Activated CD4-positive, alpha-beta T cell treated with anti-CD3 and anti-CD28 coated beads, Interleukin-2, amount 50 U/mL, for 16 hours (primary cell): ENCODE measurements at places on chromosomes 1 and 21.

GRCh38 chr1:7447736-7448135 lies 323.4 kb upstream of the VAMP3 start:
- no peak for DNase-seq

DNA sequence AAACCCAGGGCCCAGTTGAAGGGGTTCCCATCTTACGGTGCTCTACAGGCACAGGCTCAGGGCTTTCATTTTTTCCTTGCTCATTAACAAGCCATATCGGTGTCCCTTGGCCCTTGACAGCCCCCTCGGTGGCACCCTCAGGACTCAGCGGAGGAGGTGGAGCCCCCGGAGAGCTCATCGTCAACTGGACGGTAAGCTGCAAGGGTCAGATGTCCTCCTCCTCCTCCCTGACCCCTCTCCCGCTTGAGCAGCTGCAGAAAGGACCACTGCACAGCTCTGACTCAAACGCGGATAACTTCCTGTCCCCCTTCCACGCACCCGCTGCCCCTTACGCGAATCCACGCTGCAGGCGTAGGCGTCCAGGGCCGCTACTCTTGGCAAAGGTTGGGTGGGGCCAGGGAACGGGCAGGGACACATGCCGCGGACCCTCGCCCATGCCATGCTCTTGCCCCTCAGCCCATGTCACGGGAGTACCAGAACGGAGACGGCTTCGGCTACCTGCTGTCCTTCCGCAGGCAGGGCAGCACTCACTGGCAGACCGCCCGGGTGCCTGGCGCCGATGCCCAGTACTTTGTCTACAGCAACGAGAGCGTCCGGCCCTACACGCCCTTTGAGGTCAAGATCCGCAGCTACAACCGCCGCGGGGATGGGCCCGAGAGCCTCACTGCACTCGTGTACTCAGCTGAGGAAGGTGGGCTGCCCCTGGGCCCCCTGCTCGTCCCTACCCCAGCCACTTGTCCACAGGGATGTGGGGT lies 14.7 kb downstream of the TMEM81 start:
- DNase-seq = no peak

DNA sequence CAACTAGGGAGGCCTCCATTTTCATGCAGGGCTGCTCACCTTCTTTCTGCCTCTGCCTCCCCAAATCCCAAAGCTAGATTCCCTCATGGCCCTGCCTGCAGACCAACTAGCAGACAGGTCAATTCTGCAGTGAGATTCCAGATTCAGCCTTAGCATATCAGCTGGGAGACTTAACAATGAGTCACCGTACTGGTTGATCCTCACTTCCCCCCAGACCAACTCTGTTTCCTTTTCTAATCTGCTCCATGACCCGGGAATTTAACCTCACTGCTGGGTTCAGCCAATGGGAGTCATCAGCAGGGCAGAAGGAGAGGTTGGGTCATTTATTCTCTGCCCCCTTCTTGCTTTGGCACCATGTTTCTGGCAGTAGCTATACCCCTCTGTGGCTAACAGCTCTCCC lies 140.6 kb upstream of the GRIK3 start:
- no peak for DNase-seq

GRCh38 chr1:108627256-108627655 lies 33.6 kb downstream of the HENMT1 start:
- no peak for DNase-seq

DNA sequence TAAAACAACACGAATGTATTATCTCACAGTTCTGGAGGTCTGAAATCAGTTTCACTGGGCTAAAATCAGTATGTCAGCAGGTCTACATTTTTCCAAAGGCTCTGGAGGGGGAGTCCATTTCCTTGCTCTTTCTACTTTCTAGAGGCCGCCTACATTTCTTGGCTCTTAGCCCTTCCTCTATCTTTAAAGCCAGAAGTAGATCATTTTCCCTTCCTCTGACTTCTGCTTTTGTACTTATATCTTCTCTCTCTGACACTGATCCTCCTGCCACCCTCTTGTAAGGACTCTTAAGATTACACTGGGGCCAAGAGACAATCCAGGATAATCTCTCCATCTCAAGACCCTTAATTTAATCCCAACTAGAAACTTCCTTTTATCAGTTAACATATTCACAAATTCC lies 41.4 kb downstream of the MSH4 start:
- DNase-seq = no peak

DNA sequence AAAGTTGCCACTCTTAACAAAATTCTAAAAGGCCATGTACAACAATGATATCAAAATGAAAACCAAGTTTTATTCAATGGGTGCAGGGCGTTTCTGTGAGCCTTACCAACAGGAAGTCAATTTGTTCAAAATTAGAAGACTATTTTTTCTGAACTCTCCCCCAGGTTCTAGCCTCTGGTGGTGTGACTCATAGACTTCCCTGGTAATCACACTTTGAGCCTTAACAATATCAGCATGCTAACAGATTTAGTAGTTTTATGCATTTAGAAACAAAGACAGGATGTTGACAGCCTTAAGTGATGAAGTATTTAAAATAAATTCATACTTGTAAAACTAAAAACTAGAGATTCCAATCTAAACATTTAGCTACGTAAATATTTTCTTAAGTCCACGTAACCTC lies 88.4 kb downstream of the LRRC8C start:
- DNase-seq = peak; percentile 87

- no peak for DNase-seq
These were observed 20.7 kb upstream of the RPE65 start for GRCh38 chr1:68470388-68470970.

- DNase-seq = no peak
These were observed 95.2 kb downstream of the NTPCR start for GRCh38 chr1:233045588-233045987.

DNA sequence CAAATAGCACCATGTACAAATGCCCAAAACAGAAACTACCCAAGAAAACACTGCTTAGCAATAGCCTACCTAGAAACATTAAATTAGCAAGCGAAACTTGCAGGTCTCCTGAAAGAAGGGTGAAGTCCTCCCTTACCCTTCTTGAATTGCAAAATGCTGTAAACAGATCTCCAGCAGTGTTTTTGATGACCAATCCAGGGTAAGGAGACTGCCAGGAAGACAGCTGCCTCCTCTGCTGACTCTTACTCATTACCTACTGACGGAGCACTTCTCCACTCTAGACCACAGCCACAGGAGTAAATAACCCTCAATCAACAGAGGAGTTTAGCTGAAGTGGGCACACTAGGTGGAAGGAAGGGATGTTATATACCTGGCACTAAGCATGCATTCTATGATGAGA lies 32.2 kb upstream of the GADD45A start:
- DNase-seq = peak; percentile 8

DNA sequence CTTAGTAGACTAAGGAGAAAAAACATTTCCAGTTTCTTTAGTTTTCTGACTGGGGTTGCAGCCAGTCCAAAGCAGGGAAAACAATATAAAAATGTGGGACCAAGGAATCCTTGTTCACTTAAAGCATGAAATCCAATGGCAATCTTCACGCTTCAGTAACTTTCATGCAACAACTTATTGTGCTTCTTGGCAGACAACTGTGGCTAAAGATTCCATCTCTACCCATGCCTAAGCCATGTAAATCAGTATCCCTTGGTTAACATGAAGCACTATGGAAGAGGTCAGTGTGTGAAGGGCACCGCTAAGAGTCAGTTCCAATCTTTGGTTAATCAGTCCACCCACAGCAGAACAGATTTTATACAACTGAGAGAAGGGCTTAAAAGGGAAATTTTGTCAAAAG lies 201.8 kb upstream of the GREM2 start:
- no peak for DNase-seq

GRCh38 chr1:60835649-60836048 lies 246.7 kb upstream of the NFIA start:
- DNase-seq = no peak

DNA sequence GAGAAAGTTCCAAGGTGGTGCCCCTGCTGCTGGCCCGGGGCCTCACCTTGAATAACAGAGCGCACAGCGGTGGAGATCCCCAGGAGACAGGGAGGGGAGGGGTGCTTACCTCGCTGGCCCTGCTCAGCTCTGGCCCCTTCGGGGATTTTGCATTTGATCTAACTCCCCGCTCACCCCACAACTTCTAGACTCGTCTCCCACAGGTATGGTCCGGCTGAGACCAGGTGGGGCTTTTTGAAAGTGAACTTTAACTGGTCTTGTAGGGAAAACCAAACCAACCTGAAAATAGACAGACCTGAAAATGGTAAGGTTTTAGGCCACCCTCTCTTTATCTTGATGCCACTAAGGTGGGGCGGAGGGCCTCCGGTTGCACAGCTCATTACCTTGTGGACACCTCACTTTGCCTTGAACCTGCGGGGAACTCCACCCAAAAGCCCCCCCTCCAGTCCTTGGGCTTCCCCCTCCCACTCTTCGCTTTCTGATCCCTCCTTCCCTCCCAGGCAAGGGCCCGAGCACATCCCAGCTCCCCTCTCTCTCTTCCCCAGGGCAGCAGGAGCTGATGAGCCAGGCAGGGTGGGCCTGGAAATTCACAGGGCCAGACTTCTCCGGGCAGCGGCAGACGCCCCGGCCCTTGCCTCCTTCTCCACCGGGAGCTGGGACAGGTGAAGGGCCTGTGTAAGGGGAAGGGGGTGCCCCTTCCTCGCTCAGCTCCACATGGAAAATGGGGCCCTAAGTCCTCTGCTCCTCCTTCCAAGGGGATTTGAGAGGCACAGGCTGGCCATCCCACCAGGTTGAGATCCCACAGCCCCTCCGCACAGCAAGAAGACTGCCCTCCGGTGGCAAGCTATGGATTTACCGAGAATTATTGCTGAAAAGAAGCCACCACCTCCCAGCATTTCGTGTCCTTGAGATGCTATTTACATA lies 16.1 kb downstream of the TNFRSF8 start:
- DNase-seq = peak; percentile 46

- peak; percentile 14 for DNase-seq
These were observed 26.1 kb downstream of the PCAT6 start for GRCh38 chr1:202836623-202837403.

GRCh38 chr21:26077521-26077920 lies 93.0 kb downstream of the APP start:
- no peak for DNase-seq

- peak; percentile 41 for DNase-seq
These were observed 2.0 kb downstream of the RCC1 start for GRCh38 chr1:28507646-28508434.

DNA sequence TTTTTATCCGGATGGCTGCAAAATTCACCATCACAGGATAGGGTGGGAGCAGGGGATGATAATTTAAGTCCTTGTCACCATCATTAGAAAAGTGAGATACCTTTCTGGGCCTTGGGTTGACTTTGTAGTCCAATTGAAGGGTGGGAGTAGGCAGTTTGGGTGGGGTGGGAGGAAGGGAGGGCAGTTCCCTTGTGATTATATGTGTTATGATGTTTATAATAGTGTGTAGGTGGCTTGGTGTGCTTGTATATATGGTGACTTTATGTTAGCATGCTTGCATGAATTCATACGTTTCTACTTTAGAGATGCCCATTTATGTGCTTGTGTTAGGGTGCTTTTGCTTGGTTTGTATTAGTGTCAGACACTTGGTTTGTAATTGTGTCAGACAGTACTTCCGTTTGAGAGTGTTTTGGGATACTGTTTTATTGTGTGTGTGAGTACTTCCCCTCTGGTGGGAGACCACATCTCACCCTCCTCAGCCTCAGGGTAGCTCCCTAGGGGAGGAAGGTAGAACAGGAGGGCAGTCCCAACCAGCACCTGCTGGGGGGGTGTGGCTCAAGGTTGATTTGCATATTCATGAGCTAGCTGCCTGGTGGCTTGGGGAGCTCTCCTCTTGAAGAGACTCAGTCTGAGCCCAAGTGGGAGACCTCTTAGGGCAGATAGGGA lies 6.3 kb upstream of the POU3F1 start:
- DNase-seq = no peak

GRCh38 chr1:118209648-118210047 lies 24.6 kb upstream of the SPAG17 start:
- no peak for DNase-seq

DNA sequence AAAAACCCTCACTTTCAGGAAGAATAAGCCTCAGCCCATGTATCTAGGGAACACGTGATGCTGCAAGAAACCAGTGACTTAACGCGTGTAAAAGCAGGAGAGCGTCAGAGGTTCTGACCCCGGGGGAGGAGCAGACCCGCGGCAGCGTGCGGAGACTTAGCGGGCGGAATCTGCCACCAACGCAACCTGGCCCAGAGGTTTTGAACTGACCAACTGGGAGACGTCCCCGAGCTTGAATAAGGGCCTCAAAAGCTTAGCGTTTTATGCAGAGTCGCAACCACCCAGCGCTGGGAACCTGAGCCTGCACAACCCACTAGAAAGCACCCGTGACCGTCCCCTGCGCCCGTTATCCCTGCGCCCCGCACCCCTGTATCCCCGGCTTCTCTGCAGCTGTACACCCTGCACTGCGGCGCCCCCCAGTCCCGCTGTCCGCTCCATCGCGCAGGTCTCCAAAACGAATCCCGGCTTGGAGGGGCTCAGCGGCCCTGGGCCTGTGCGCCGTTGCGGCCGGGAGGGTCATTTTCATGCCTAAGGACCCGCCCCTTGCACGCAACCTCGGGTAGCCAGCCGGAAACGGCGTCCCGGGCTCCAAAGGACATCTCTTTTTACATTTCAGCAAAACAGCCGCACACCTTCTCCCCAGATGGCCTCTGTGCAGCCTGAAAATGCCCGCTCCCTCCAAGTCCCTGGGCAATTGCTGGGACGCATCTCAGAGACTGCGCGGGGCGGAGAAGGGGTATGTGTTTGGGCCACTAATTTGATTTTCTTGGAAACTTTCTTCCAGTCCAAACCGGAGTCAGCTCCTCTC lies 29.4 kb upstream of the TRIM17 start:
- DNase-seq = peak; percentile 58

DNA sequence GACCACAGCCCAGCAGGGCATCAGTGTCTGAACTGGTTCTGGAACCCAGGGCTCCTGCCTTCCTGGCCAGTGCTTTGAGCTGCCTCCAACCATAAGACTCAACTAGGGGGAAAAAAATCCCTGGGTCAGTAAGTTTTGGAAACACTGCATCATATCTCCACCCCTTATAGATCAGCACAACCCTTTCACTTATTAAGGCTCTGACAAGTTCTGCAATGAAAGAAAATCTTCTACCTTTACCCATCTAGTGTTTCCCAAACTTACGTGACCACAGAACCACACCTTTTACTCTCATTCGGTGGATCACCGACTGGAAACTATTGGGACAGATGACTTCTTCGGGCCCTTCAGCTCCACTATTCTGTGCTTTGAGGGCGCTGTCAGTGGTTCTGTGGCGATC lies 78.4 kb upstream of the TMEM51 start:
- no peak for DNase-seq

DNA sequence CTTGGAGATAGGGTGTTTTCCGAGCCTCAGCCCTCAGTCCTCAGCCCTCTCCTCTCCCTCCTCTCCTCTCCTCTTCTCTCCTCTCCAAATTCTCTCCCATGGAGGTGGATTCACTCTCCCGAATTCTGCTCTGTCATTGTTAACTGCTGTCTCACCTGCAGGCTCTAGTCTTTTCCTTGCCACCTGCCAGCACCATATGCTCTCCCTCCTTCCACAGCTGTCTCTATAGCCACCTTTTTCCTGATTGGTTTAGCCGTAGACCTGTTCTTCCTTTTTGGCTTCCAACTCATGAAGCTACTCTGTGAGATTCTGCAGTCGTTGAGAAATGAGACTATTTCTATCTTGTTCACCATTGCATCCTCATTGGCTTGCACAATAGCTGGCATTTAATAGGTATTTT lies 19.7 kb downstream of the COG2 start:
- DNase-seq = no peak

- DNase-seq = peak; percentile 93
These were observed 62.3 kb downstream of the RUNX1 start for GRCh38 chr21:34986561-34987500.
